ENCODE measurements at places on chromosomes 11 and 22.
A peak's percentile ranks its signal among the peaks of the same experiment; 100 is the strongest.

GRCh38 chr11:19433367-19433766 lies 192.6 kb upstream of the E2F8 start:
- no peak for DNase-seq

GRCh38 chr11:100929377-100929776 lies 200.2 kb downstream of the PGR start:
- DNase-seq, result no peak

- no peak for DNase-seq
These were observed 26.8 kb upstream of the RAG1 start for GRCh38 chr11:36540998-36541397.

DNA sequence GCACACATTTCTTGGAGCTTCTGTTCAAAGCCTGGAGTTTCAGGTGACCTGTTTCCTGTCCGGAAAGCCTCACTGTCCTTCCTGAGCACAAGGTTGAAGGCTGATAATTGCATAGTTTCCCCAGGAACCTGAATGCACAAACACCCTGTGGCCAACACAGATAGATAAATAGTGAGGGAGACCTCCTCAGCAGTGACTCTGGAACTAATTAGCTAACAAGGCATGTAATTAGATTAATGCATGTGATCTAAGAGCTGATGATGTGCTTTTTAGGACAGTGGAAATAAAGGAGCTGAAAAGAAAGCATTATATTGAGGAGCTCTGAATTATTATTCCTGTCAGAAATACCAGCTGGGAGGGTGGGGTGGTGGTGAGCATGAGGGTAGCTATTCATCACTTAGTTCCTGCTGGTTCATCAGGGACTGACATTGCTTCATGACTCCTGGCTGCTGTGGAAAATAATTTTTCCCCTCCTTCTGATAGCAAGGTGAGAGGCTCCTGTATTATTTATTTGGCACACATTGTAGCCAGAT lies 101.1 kb downstream of the NELL1 start:
- no peak for DNase-seq

- DNase-seq, result peak; percentile 50
These were observed 87.5 kb upstream of the SESN3 start for GRCh38 chr11:95318498-95318897.

GRCh38 chr11:95512177-95512576 lies 277.4 kb downstream of the FAM76B start:
- no peak for DNase-seq

DNA sequence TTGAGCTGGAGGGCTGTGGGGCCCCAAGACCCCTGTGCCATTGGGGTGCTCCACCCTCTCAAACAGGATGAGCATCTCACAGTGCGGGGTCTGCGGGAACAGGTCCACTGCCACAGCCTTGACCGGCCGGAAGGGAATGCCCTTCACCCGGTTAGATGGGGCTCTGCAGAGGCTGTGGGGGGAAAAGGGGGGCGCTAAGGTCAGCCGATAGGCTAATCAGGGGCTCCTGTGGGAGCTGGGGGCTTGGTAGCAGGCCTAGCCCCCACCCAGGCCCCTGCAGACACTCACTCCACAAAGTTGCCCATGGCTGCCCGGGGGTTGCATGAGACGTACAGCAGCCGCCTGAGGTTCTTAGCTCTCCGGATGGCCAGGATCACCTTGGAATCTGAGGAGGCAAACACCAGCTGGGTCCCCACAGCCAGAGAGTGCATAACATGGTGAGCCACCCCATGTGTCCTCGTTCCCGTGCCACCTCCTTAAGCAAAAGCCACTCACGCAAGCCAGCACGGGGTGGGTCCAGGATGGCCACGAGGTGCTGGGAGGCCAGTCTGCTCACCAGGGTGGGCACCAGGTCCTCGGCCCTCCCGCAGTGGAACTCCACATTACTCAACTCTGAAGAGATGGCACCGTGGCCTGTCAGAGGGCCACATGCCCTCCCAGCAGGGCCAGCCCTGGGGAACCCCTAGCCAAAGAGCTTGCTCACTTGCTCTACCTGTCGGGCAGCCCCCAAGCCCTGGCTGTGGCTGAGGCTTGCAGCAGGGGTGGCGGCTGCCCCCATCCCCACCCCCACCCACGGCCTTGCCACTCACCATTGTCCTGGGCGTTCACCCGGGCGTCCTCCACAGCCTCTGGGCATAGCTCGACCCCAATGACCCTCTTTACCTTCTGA lies 3.0 kb upstream of the RANBP1 start:
- DNase-seq, result no peak

DNA sequence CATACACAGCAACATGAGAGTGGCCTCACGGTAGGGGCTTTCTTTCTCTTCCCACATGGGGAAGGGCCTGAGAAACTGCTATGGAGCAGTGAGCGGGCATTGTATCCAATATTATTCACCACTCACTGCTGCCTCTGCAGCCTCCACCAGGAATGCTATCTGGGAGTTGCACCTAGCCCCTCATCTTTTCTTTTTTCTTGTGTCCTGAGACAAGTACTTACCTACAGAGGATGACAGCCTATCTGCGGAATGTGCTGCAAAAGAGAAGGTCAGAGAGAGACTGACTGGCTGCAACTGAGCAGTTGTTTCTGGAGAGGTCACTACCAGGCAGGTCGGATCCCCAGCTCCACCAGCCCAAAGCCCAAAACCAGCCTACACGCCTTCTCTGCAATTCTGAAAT lies 52.1 kb upstream of the HTATIP2 start:
- no peak for DNase-seq

GRCh38 chr11:75856912-75857311 lies 41.9 kb downstream of the UVRAG start:
- DNase-seq, result no peak

GRCh38 chr11:133659538-133660201 lies 127.4 kb upstream of the OPCML start:
- DNase-seq, result no peak

- no peak for DNase-seq
These were observed 78.7 kb downstream of the CASP12 start for GRCh38 chr11:104819603-104820002.

GRCh38 chr11:110972640-110973039 lies 260.4 kb upstream of the ARHGAP20 start:
- DNase-seq, result peak; percentile 93

- DNase-seq, result no peak
These were observed 49.9 kb upstream of the FADD start for GRCh38 chr11:70153133-70153727.

DNA sequence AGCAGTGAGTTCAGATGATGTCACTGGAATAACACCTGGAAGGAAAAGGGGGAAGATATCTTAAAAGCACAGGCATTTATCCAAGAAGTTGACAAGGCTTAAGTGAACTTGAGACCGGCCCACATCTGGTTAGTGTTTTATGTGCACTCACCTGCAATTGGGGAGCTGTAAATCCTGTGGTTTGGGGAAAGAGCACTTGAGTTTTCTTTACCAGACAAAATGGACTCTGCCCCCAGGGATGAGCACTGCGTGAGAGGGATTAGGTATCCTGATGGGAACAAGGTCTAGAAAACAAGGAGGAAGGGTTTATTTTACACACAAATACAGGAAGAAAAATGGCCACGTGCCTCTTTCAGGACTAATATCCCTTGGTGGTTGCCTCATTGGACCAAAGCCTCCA lies 15.2 kb downstream of the E2F8 start:
- no peak for DNase-seq

All from CD14-positive monocyte (primary cell).